Gastroesophageal sphincter (tissue), 4 donors: ENCODE measurements at places on chromosomes 3 and 15.

GRCh38 chr3:65339192-65339740 lies 651.5 kb upstream of the ADAMTS9 start:
- ATAC-seq = no peak

DNA sequence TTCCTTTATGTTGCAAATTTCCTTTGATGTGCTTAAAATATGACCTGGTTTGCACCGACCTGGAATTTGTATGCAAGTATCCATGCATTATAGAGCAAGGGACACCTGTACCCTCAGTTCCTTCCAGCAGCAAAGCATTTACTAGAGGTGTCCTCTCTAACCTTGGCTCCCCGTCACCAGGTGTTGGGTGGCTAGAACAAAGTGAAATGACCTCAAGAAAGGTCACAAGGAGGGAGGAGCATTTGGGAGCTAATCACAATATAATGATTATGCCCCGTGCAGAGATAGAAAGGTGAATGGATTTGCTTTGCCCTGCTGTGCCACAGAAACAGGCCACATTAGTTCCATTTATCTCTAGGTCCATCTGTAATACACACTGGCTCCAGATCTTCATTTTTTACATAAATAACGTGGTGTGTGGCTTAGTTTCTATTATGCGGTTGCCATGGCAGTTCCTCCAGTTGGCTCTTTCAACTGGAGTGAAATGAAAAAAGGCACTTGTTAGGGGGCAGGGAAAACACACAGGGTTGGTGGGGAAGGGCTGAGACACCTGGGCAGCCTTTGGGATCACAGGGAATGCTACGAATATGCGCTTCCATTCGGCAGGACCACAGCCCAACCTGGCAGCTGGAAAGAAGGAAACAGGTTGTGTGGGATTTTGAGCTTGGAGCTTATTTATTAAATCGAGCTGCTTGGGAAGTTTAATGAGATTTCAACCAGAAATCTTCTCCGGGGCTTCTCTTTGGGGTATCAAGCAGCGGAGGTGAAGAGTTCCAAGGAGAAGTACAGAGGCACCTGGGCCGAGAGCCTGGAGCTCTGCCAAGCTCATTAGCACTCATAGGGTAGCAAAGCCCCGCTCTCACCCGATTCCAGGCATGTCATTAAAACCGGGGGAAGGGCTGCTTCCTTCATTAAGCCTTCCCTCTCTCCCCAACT lies 233.5 kb upstream of the ST8SIA2 start:
- ATAC-seq = no peak

GRCh38 chr3:72473156-72473555 lies 375.1 kb downstream of the SHQ1 start:
- no peak for ATAC-seq

- no peak for ATAC-seq
These were observed 464.1 kb downstream of the EPHA6 start for GRCh38 chr3:97278506-97278905.

GRCh38 chr3:66747261-66747660 lies 246.4 kb upstream of the LRIG1 start:
- no peak for ATAC-seq

DNA sequence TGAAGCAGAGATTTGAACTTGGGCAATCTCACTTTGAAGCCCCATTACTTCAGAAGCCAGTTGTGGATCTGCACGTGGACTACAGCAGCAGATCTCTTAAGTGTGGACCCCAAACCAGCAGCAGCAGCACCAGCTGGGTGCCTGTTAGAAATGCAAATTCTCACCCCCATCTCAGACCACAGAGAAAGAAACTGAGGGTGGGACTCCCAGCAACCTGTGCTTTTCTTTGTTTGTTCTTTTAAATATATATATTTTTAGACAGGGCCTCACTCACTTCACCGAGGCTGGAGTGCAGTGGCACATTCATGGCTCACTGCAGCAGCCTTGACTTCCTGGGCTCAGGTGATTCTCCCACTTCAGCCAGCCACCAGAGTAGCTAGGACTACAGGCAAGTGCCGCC lies 53.2 kb downstream of the SLTM start:
- ATAC-seq = no peak

GRCh38 chr15:68385240-68385561 lies 46.8 kb downstream of the ITGA11 start:
- ATAC-seq = no peak

- ATAC-seq = no peak
These were observed 13.2 kb upstream of the TRANK1 start for GRCh38 chr3:36957862-36958686.

DNA sequence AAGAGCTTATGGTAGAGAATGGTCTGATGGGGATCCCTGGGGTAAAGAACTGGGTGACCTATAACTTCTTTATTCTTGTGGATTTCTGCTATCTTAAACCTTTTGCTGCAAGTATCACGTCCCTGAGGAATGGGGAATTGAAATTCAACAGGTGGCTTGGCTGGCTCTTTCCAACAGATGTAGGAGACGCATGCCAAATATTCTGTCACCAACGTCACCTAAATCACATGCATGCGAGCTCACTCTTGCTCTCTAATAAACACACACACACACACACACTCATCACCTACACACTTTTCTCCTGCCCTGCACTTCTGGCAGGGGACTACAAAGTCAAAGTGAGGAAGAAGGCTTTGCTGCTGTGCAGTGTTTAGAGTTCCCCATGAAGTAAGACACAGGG lies 145.8 kb upstream of the NECTIN3 start:
- ATAC-seq = no peak

DNA sequence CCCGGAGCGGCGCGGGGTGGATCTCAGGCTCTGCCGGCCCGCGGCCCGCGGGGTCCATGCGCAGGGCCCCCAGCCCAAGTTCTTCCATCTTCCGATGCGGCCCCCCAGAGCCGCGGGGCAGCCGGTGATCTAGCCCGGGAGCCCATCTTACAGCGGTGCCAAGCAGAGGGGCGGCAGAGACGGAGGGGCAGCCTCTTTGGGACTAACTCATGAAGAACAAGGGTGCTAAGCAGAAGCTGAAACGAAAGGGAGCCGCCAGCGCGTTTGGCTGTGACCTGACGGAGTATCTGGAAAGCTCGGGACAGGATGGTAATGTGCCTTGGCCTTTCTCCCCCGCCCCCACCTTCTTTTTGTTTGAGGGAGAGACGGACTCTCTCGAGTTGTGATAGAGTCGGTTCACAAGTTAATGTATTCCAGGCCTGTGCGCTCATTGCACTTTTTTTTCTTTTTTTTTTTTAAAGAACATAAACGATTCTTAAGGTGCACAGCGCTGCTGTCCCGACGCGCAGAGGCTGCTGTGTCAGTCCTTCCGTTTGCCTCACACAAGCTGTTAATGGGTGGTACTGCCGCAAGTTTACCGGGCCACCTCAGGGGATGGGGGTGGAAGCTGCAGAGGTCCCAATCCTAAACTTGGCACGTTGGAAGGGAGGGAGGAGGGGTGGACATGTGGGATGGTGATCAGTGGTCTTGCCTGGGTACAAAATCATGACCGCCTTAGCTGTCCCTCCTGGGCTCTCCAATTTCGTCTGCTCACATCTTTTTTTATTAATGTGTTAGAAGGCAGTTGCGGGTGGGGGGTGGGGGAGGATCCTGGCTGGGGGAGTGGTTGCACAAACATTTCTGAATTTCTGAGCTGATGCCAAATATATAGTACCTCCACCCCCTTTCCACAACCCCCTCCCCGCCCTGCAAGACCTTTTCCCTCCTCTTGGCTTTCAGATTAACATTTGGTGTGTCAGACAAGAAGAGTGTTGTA lies 801 bp downstream of the ARHGAP31 start:
- peak; percentile 24 for ATAC-seq

GRCh38 chr3:12557473-12558100 lies 700 bp downstream of the MKRN2 start:
- no peak for ATAC-seq

GRCh38 chr3:131079086-131079485 lies 52.4 kb downstream of the NEK11 start:
- no peak for ATAC-seq

GRCh38 chr15:99181545-99181971 lies 67.8 kb downstream of the TTC23 start:
- peak; percentile 84 for ATAC-seq

DNA sequence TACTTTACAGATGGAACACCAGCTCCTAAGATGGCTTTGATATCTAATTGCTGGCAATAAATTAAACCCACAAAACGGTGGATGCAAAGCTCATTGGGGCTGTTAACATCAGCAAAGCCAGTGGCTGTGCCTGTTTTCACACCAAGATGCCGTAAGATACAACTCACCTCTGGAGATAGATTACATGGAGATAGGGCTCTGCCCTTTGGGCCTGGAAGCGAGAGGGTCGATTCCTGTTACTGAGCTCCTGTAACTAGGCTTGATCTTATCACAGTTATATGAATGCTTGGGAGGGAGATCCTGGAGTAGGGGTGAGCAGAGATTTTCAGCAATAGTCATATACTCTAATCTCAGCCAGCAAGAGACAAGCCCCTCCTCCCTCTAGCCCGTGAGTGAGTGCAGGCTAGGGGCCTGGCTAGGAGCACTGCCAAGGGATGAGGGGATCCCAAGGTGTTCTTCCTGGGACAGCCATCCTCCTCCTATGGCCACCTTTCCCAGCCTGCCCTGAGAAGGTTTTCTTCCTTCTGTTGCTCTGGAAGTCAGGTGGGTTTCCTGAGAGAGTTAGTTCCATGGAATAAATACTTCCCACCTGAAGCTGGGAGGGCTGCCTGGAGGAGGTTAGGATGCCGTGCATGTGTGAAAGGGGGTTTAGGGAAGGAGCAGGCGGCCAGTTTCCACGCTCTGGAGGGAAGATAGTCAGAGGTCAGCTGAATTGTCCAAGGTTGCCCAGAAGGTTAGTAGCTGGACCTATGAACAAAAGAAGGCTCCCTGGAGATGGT lies 18.1 kb upstream of the DOCK3 start:
- no peak for ATAC-seq

- no peak for ATAC-seq
These were observed 1.4 kb upstream of the NSMCE3 start for GRCh38 chr15:29270976-29271375.

GRCh38 chr3:114218578-114219185 lies 18.7 kb downstream of the ZNF80 start:
- no peak for ATAC-seq

DNA sequence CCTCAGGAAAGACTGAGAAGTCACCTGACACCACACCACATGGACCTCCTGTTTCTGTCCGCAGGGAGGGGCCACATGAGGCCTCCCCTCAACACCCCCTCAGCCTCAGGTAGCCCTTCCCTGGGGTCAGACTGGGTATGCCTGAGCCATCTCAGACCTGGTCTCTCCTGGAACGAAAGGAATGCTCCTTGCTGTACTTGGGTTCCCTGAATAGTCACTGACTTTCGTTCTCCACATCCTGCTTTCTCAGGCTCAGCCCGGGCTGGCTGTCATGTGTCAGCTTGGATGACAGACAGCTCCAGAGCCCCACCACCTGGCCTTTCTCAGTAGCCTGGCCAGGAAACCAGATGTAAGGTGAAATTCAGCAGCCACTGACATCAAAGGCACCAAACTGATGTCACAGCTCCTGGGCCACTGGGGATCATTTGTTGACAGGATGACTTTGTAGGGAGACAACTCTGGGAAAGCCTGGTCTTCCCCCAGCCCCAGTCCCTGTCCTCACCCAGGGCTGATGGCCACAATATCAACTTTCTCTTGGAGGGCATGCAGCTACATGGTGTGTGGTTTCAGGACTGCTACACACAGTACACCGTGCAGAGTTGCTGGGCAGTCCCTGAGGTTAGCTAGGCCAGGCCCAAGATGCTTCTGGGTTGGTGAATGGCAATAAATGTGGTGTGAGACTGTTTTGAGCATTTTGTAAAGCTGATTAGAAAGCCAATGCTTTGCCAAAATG lies 141.4 kb upstream of the MRPS22 start:
- ATAC-seq = no peak

- ATAC-seq = no peak
These were observed 833.7 kb downstream of the ROBO2 start for GRCh38 chr3:77873598-77873997.

DNA sequence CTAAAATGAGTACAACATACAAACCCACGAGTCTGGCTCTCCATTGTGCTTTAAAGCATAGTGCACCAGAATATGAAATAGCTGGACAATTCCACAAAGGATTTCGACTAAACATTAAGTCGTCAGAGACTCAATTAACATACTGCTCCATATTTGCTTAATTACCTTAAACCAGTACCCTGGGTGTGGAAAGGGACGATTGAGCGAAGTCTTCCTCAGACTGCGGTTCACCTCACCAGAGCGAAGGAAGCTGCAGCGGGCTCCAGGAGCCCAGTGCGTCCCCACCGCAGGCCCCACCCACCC lies 218 bp upstream of the TRPC1 start:
- peak; percentile 22 for ATAC-seq

DNA sequence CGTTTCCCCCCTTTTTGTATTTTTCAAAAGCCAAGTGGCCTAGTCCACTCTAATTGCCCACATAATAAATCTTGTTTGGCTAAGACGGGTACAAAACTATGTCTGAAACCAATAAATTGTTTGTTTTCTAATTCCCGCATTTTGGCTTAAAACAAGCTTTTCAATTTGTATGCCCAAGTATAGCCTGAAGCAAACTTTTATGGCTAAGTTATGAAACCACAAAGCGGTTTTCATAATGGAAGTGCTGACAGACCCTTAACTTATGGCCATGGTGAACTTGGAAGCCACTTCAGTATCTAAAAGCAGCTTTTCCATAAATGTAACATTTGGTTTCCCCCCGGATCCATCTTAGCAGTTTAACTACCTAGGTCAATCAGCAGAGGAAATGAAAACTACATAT lies 29.9 kb upstream of the POLR2M start:
- no peak for ATAC-seq

- ATAC-seq = no peak
These were observed 173.7 kb downstream of the PDE8A start for GRCh38 chr15:85155360-85155759.

GRCh38 chr3:196554205-196554604 lies 14.1 kb downstream of the WDR53 start:
- ATAC-seq = no peak

DNA sequence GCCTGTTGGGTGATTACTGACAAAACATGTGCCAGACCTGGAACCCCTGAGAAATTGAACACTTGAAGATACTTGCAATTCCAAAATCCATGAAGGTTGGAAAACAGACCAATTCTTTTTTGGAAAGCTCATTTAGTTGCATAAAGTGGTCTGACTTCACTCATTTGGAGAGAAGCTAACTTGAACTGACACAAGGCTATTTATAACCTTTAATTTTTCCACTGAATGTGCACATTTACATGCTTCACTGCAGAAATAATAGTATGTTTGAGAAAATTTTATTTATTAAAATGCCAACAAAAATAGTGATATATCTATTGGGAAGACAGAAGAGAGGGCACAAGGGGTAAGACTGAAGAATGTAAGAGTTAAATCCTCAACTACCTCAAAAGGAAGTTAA lies 92.1 kb downstream of the MOBP start:
- no peak for ATAC-seq

- ATAC-seq = no peak
These were observed 10.1 kb downstream of the ARHGAP31 start for GRCh38 chr3:119304201-119304713.

- ATAC-seq = no peak
These were observed 141.5 kb upstream of the PLXND1 start for GRCh38 chr3:129747992-129748391.

DNA sequence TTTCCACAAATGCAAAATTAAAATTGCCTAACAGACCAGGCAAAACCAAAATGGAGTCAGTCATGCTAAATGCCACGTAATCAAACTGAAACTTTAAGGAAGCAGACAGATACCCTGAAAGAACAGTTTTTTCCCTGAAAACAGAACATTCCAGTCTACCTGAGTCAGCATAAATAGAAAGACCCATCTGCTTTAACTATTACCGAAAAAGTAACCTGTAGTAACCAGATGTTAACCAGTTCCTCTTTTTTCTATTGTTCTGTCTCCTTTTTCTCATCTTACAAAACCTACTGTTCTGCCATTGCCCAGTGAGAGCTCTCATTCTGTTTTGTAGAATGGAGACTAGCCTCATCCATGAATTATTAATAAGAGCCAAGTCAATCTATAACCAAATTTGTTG lies 286.0 kb downstream of the CACNA2D3 start:
- no peak for ATAC-seq

GRCh38 chr15:44541282-44541958 lies 4.5 kb downstream of the EIF3J start:
- ATAC-seq = no peak
